Right ventricle myocardium inferior (tissue), 1 donor: ENCODE measurements at places on chromosomes 1 and 21. TPM values are rescaled to one million over a fixed set of nuclear protein-coding genes. Genes with fewer than 3 reads are reported as not detected.

CR2 gene
- not detected for total RNA-seq

DCST2 gene
- 0.35 TPM for total RNA-seq

PARS2 gene
- total RNA-seq = 4.2 TPM

DNA sequence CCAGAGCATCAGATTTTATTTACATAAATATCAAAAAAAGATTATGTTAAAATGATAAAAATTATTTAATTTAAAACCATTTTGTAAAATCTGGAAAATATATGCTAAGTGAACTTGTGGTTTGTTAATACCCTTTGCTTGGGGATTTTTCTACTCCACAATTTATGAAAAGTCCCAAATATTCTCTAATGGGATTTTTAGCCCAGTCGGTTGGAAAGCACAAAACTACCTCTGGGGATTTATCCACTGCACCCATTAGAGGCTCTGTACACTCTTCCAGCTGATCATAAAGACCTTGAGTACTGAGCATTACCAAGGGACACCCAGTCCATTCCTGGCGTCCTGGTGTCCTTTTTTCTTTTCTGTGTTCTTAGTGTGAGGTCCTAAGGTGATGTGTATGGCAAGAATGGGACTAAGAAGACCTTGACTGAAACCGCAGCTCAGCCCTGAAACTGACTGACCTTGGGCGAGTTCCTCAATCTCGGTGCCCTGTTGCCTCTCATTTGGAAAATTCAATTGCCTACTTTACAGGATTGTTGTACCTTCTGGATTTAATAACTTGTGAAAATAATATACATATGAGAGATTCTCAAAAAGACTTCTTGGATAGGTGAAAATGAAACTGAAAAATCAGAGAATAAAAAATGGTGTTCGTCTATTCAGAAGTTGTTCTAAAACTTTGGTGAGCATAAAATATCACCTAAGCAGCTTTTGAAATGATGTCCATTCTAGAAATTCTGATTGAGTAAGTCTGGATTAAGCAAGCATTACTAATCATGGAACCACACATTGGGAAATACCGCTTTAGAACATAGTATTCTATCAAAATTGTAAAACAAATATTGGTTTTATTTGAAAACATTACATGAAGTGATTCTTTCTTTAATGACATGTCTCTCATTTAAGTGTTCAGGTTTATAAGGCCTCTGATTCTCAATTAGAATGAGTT is 21.5 kb upstream of the SAMSN1 start:
- DNase-seq = no peak

DNA sequence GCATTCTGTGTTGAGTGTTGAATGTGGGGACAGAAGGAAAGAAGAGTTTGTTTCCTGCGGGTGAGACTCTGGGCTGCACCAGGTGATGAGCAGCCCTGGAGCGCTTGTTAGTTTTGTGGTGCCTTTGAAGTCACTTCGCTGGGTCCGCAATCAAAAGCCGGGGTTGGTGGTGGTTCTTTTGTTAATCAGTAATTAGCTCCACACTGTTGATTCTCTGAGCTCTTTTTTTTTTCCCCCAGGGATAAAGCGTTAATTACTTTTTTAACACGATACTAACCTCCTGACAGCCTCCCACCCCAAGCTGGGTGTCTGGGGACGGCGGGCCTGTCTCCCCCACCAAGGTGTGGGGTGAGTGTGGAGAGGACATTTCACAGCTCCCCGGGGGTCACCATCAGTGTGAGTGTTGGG is 56.6 kb downstream of the AGPAT3 start:
- no peak for DNase-seq

- no peak for DNase-seq
These were observed 9.6 kb downstream of the ACKR1 start for GRCh38 chr1:159214149-159214760.

DNA sequence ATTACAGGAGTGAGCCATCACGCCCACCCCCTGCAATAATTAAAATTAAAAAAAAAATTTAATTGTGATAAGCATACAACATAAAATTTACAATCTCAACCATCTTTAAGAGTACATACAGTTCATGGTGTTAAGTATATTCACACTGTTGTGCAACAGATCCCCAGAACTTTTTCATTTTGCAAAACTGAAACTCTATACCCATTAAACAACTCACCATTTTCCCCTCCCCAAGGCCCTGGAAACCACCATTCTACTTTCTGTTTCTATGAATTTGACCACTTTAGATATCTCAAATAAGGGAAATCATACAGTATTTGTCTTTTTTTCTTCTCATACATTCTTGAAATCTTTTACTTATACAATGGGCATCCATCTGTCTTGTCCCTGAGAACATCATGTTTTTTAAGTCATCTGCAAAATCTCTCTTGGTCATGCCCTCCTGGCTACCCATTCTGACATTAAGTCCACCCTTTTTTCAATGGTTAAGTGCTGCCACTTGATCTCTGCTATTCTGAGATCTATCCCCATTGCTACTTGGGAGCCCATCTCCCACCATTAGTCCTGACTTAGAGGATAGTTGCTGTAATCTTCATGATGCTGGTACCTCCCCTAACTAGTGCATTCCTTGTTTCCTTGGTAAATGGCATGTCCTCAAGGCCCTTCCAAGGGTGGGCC is 39.4 kb upstream of the ZFYVE9 start:
- DNase-seq = no peak

- DNase-seq = no peak
These were observed 9.8 kb upstream of the KCNQ4 start for GRCh38 chr1:40773748-40774265.
